ENCODE measurements at places on chromosomes 3 and 15.

DNA sequence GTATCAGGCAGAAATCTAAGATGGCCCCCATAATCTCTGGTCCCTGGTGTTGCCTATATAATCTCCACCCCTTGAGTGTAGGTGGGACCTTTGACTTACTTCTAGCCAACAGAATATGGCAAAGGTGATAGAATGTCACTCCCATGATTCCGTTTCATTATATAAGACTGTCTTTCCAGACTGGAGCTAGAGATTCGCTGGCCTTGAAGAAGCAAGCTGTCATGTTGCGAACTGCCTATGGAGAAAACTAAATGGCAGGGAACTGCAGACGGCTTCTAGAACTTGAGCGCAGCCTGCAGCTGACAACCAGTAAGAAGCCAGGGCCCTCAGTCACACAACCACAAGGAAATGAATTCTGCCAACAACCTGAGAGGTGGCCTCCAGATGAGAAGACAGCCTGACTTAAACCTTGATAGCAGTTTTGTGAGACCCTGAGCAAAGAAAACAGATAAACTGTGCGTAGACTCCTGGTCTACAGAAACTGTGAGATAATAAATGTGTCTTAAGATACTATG is 2.2 kb upstream of the KPNA1 start:
- no peak for DNase-seq

DNA sequence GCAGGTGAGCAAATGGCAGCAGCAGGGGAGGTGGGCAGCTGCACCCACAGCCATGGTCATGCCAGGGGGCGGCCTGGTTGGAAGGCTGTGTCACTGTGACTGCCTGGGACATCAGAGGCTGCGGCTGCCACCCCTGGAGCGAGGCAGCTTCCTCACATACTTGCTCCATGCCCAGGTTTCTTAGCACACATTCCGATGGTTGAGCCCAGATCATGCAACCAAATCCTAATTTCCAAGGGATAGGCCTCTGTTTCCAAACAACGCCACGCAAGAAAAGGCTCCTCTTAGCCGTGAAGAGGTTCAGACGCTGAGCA is 11.6 kb upstream of the NRROS start:
- DNase-seq, result no peak

DNA sequence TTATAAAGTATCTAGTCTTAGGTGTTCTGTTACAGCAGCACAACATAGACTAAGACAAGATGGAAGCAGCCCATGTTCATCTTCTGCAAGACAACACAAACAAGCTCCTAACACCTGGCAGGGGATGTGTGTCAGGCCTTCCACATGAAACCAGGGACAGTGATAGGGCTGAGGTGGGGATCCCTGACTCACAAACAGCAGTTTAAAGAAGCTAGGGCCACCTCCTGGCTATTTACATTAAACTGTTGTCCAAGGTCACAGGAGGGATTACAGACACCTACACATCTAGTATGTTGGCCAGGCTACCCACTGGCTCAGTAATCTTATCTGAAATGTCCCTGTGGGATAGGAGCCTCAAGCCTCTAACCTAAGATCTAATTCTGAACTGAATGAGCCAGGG is 211.3 kb downstream of the MINAR1 start:
- no peak for DNase-seq

- DNase-seq, result no peak
Measured at GRCh38 chr3:133461291-133461690, 61.4 kb downstream of the BFSP2 start.

- no peak for DNase-seq
Measured at GRCh38 chr3:11371747-11372146, 99.5 kb downstream of the ATG7 start.

- no peak for DNase-seq
Measured at GRCh38 chr15:80823995-80824394, 44.8 kb downstream of the CEMIP start.

- no peak for DNase-seq
Measured at GRCh38 chr15:34753236-34753894, 1.4 kb downstream of the GJD2 start.

- DNase-seq, result no peak
Measured at GRCh38 chr3:185992831-185993374, 55.1 kb upstream of the TRA2B start.

GRCh38 chr3:81985996-81986723 is 224.7 kb upstream of the GBE1 start:
- DNase-seq, result no peak

- DNase-seq, result no peak
Measured at GRCh38 chr3:19937459-19938294, 3.7 kb upstream of the EFHB start.

GRCh38 chr3:120357807-120358206 is 8.7 kb upstream of the LRRC58 start:
- no peak for DNase-seq

DNA sequence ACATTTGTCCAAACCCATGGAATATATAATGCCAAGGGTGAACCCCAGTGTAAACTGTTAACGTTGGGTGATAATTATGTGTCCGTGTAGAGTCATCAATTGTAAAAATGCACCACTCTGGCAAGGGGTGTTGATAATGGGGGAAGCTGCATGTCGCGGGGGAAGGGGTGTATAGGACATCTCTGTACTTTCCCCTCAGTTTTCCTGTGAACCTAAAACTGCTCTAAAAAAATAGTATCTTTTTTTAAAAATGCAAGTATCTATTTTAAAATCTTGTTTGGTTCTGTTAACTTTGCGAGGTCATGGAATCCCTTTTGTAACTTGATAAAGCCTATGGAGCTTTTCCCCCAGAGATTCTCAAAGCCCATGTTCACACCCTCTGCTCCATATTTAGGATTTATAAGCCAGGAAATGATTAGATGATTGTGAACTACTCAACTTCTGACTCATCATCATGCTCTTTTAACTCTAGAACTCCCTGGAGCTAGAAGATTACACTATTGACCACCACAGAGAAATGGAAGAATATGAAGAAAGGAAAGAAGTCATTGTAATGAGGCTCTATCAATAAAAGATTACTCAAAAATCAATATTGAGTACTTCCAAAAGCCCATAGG is 56.1 kb upstream of the C3orf49 start:
- DNase-seq, result no peak
